CD14-positive monocyte (primary cell): ENCODE measurements at places on chromosomes 12 and 14.

GRCh38 chr12:112010415-112011344, 2.3 kb downstream of the TMEM116 start:
- no peak for DNase-seq

- DNase-seq = no peak
Measured at GRCh38 chr12:86293682-86294240, 37.6 kb upstream of the MGAT4C start.

- DNase-seq = no peak
Measured at GRCh38 chr12:112852810-112853209, 54.0 kb upstream of the OAS1 start.

DNA sequence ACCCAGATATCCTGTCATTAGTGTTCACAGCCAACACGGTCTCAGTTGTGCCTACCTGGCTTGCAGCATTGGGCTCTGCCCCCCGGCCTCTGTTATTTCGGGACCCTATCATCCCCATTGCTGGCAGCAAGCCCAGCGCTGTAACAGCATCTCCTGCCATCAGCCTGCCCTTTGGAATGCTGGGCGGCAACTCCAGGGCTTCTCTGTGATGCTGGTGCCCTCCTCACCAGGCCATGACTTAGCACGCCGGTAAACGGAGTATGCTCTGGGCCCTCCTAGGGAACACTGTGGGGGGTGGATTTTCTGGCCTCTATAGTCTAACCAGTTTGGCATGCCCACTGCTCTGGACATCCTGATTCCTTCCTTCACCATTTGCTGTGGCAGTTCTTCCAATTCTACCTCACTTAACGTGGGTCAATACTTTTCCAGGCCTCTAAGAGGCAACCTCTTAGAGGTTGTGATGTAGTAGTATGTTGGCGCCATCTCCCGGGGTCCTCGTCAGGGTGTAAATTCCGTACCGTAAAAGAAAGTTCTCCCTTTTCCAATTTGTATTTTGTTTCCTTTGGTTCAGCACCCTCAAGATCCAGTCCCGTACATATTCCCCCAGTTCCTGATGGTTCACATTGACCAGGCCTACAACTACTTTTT, 80.0 kb downstream of the SINHCAF start:
- no peak for DNase-seq

DNA sequence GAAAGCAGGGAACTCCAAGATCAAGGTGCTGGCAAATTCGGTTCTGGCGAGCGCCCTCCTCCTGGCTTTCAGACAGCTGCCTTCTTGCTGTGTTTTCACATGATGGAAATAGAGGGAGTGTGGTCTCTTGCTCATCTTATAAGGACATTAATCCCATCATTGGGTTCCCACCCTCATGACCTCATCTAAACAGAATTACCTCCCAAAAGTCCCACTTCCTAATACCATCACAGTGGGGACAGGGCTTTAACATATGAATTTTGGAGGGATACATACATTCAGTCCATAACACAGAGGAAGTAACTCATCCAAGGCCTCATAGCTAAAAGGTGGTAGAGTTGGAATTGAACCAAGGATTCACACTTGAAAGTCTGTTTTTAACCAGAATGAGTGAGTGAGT, 28.6 kb downstream of the DYRK2 start:
- DNase-seq = no peak

- no peak for DNase-seq
Measured at GRCh38 chr14:61372842-61373555, 51.6 kb downstream of the PRKCH start.

GRCh38 chr12:73445658-73446324, 1091.8 kb upstream of the ATXN7L3B start:
- DNase-seq = no peak

GRCh38 chr14:99272899-99273765, 1.1 kb upstream of the BCL11B start:
- DNase-seq = no peak

DNA sequence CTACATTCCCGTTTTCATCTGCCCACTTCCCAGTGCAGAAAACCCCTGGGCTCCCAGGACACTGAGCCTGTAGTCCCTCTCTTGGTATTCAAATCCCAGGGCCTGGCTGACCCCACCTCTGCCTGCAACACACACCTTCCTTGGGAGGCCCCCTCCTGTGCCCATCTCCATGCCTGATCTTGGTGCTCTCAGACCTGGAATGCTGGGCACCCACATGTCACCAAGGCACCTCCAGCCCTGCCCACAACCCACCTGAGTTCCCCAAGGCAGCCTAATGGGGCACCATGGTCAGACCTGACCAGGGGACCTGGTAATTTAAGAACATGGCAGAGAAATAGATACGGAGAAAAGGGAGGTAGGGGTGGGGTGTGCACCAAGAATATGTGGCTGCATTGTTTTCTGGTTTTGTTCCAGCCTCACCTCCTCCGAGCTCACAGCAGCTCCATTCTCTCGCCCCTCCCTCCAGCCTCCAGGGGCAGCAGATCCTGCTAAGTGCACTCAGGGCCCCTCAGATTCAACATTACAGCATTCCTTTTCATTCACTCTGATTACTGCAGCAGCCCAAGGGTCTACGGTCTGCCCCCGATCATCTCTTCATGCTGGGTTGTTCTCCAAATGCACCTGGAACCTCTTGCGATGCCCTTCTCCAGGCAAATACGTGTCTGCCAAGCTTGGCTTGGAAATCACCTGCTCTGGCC, 9.2 kb upstream of the HSP90AA1 start:
- DNase-seq = no peak

- no peak for DNase-seq
Measured at GRCh38 chr14:100438271-100438670, 115.1 kb downstream of the SLC25A47 start.

- DNase-seq = no peak
Measured at GRCh38 chr14:38442208-38442607, 186.3 kb upstream of the CLEC14A start.
